Dermis blood vessel endothelial cell (primary cell): ENCODE measurements at places on chromosomes 5 and 9. TPM values are rescaled to one million over a fixed set of nuclear protein-coding genes. Genes with fewer than 3 reads are reported as not detected.

The PCSK5 gene
- total RNA-seq, result 1.9 and 3.4 TPM in 2 replicates

DNA sequence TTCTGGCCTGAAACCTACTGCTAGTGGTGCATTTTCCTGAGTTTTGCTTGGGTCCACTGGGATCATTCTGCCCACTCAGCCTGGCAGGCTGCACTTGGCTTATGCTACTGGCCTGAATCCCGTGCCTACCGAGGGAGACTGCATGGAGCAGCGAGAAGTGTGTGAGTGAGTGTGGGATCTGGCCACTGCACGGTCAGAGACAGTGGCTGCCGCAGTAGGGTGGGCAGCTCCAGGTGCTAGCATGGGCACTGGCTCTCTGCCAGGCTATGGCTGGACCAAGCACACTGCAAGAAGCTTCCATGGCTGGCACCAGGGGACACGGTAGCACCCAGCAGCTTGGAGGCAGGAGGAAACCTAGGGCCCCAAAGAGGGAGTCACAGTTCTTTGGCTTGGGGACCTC, 1058.7 kb upstream of the ACO1 start:
- no peak for DNase-seq

DNA sequence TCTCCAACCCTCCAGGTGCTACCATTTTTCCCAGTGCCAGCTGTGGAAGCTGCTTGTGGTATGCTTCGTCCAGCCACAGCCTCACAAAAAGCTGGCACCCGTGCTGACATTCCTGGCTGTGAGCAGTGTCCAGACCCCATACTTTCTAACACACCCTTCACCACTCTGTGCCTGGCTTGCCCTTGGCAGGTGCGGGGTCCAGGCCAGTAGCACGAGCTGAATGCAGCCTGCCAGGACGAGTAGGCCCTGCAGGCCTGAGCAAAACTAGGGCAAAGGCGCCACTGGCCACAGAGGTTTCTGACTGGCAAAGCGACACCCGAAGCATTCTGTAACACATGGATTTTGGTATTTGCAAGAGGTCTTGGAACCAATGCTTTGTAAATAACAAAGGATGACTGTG, 26.0 kb upstream of the GHR start:
- no peak for DNase-seq

DNA sequence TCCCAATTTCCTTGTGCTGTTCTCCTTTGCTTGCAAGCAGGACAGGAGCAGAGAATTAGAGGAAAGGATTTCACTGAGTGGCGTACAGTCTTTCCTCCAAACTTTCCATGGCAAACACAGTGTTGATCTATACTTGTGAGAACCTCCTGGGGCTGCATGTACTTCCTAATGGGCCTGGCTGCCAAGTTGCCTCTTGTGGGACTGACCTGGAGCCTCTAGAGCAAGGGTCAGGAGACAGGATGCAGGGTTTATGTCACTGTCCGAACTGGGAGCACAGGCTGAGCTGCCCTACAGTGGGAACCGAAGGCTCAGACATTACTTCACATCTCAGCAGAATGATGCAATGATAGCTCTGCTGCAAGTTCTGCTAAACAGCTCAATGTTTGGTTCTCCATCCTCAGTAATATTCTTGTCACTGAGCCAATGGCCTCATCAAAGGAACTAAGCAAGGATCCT, 102.3 kb downstream of the ENC1 start:
- peak; percentile 67 for DNase-seq

- DNase-seq, result no peak
Measured at GRCh38 chr5:152634586-152634985, 229.5 kb upstream of the NMUR2 start.

DNA sequence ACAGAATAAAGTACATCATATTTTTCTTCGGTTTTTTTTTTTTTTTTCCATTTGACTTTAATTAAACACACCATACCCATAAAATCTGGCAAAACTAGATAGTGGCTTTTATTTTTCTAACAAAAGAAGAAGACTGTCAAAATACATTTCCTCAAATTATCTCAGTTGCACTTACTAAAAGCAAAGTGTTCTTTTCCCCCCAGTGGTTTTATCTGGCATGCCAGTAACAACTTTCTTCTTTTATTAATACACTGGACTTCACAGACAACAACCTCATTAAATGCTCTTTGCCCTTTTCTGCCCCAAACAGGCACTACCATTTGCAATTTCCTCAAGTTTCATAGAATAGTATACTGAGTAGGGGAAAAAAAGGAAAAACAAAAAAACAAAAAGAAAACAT, 1792.3 kb downstream of the EFNA5 start:
- no peak for DNase-seq

DNA sequence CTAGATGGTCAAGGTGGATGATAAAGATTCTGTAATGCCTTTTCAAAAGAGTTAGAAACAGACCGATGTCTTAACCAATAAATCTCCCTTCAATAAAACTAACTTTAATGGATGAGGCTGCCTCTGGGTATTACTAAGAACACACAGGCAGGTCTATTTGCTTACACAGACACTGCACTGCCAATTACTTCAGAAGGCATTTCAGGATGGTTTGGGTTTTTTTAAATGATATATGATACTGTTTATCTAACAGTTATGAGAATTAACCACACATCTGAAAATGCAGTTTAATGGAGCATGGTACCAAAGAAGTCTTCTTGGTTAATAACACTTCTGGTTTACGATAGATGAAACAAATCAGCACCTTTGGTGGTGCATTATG, 367.9 kb upstream of the GRAMD2B start:
- no peak for DNase-seq

The RNF224 gene
- total RNA-seq, result not detected in 2 replicates

The SLC6A18 gene
- not detected in 2 replicates for total RNA-seq

DNA sequence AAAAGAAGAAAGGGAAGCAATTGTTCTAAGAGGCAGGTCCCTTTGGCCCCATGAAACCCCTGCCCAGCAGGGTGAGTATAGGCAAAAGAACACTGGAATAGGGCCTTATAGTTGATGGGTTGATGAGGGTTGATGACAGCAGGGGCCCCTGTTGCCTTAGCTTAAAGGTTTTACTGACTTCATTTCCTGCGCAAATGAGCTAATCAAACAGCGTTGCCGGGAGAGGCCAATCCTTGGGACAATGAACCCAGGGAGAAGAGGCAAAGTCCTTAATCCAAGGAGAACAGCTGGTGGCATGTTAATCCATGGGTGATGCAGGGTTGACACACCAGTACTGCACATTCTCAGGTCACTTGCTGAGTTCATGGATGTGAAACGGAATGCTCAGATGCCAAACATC, 22.0 kb upstream of the EPB41L4B start:
- DNase-seq, result no peak

DNA sequence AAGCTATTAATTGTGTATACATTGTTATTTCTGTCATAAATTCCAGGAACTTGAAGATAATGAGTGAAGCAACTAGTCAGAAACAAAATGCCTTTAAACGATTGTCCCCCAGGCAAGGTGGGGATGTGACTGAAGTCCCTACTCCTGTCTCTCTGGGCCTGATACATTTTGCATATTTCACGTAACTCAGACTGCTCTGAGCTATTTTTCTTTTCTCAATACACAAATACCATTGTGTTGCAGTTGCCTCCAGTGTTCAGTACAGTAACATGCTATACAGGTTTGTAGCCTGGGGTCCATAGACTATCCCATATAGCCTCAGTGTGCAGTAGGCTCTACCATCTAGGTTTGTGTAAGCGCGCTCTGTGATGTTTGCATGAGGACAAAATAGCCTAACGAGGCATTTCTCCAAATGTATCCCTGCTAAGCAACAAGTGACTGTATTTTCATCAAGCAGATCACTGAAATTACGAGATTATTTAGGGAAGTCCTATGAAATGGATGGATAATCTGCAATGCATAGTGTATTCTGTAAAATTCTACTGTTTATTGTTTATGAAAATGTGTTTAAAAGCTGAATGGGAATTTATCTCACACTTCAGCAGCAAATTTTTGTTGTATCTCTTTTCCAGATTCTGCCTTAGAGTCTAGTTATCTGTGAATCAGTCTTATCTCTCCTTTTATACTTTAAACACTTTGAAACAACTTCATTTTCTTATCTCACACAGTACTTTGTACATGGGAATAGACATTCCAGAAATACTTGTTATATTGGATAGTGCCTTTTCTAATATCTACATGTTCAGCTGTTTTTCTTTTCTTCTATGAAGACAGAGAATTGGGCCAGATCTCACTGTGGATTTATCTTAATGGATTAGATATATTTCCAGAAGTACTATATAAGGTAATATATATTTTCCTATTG, 150.5 kb downstream of the CD180 start:
- DNase-seq, result no peak

DNA sequence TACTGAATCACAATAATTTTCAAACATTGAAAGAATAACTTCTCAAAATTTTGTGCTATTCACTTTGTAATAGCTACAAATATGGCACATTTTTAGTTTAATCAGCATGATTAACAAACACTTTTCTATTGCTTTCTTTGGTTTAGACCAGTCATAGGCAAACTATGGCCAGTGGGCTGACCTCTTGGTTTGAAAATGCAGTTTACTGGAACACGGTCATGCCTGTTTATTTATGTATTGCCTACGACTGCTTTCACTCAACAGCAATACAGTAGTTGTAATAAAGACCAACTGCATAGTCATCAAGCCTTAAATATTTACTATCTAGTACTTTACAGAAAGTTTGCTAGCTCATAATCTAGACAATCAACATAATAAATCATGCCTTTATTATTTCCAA, 810.8 kb downstream of the TLE1 start:
- DNase-seq, result no peak

The IL33 gene
- 11.8 and 38.5 TPM in 2 replicates for total RNA-seq

DNA sequence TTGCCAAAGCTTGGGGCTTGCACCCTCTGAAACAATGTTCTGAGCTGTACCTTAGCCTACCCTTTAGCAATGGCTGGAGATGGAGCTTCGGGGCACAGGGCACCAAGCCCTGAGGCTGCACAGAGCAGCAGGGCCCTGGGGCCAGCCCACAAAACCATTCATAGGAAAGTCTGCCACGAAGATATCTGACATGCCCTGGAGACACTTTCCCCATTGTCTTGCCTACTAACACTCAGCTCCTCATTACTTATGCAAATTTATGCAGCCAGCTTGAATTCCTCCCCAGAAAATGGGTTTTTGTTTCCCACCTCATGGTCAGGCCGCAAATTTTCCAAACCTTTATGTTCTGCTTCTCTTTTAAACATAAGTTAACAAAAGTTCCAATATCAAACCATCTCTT, 105.7 kb downstream of the DTWD2 start:
- no peak for DNase-seq

The LCP2 gene
- 2.4 TPM in 1 of 2 replicates, not detected in the other for total RNA-seq

DNA sequence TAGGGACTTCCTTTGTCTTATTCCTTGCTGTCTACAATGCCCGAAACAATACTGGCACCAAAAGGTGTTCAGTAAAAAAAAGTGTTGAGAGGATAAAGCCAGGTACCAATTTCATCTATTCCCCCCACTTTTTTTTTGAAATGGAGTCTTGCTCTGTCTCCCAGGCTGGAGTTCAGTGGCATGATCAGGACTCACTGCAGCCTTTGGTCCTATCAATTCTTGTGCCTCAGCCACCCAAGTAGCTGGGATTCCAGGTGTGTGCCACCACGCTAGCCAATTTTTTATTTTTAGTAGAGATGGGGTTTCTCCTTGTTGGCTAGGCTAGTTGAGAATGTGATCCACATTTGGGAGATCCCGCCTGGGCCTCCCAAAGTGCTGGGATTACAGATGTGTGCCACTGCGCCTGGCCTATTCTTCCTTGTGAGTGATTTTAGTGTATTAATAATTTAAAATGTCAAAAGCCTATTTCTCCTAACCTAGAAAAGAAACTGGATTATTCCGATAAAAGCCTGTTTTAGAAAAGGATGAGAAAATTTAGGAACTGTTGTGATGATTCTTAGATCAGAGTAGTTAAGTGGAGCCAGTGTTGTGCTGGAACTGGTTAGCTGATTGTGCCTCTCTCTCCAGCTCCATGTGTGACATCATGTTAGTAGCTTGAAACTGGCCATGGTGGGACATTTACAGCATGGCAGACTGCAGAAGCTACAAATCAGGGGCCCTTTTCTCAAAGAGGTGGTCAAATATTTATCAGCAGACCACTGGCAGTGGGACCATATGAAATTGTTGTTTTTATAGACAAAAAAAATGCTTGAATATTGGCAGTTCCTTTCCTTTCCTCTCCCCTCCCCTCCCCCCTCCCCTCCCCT, 14.3 kb downstream of the CDC42SE2 start:
- no peak for DNase-seq

The CATSPER3 gene
- total RNA-seq, result 0.34 TPM in 1 of 2 replicates, not detected in the other

DNA sequence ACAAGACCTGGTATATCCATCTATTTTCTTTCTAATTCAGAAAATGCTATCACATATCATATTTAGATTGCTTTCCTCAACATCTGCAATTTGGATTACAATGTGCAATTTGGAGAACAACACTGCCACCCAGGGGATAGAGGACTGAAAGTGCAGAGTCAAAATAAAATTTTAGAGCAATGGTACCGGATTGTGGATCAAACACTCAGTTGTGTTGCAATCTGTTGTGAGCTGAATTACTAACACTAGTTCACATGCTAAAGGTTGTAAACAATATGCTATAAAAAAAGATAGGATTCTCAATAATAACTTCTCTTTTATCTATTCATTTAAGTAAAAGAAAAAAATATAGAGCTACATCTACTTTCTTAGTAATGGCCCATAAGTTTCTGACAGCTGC, 11.9 kb upstream of the SRFBP1 start:
- DNase-seq, result peak; percentile 69

DNA sequence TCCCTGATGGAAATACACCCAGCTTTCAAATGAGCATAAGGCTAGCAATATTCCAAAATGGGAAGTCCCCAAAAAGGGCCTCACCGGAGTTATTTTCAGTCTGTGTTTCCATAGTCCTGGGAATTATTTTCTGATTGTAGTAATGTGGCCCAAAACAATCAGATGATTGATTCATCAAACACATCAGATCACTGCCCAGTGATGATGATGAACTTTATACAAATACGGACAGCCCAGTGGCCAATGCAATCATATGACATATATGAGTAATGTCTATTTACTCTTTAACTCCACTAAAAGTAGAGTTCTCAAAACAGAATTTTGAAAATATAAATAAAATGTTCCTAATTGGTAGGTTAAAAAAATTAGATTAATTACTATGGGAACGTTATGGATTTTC, 467.8 kb downstream of the ZNF608 start:
- no peak for DNase-seq

DNA sequence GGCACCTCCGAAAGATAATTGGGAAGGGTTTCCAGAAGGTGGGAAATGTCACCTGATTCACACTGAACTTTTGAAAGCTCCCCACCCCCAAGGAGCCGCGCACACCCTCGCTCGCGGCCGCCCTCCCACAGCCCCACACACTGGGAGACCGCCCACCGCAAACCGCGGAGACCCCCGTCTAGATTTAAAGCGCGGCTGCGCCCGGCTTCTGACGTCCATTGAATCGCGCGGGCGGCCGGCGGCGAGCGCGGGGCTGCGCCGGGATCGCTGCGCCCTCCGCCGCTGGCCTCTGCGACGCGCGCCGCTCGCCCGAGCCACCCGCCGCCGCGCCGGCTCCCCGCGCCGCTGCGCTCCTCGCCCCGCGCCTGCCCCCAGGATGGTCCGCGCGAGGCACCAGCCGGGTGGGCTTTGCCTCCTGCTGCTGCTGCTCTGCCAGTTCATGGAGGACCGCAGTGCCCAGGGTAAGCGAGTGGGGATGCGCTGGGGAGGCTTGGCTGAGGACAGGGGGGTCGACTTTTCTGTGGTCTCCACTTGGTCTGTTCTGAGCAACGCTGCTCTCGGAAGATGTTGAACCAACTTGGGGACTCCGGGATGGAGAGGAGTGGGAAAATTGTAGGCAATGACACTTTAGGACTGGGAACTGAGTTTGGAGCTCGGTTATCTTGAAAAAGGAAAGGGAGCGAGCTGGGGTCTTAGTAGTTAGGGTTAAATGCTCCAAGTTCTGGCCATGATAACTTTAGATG, at the start of gene FST:
Gene FST, plus strand, starts transcription at position 214 of the 743 bp plus-strand sequence. Its CDS starts 163 bp downstream, at position 377.
- peak; percentile 56 for DNase-seq

- DNase-seq, result no peak
Measured at GRCh38 chr9:93259490-93260262, 75.7 kb downstream of the WNK2 start.
